Stimulated activated CD4-positive, alpha-beta T cell treated with anti-CD3 and anti-CD28 coated beads, Interleukin-15, amount 100 ng/mL, for 1 hour (primary cell): ENCODE measurements at places on chromosomes 12 and 14.

DNA sequence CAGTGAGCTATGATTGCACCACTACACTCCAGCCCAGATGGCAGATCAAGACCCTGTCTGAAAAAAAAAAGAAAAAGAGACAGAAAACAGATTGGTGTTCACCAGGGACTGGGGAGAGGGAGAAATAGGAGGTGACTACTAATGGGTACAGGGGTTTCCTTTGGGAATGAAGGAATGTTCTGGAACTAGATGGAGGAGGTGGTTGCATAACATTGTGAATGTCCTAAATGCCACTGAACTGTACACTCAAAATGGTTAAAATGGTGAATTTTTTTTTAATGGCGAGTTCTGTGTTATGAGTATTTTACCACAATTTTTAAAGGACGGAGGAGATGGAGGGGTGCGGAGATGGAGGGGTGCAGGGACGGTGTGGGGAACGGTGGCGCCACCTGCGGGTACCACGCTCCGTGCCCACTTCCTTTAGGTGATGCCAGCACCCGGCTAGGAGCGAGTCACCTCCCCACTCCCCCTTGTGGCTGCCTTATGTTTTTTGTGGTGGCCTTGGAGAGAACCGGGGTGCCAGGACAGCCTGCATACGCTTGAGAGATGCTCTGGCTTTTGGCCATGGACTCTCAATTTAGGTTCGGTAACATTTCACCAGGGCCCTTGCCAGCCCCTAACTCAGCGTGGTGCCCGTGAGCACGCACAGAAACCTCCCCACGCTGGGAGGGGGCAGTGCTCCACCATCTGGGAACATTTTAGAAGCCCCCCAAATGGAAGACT, 16.1 kb downstream of the UBC start:
- DNase-seq, result peak; percentile 35

DNA sequence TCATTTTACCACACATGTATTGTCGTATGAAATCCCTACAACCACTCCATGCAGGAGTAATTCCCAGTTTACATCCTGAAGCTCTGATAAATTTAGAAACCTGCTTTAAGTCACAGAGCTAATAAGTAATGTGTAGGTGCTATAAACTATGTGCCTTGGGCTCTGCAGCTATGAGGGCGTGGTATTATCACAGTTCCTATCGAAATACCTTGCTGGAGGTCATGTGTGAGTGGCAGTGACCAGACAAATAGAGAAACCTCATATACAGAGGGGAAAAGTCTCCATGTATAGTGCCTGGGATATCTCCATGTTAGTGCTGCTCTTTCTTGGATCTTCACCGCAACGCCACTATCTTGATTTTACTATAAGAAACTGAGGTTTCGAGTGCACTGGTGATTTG, 883 bp upstream of the TBC1D15 start:
- no peak for DNase-seq

DNA sequence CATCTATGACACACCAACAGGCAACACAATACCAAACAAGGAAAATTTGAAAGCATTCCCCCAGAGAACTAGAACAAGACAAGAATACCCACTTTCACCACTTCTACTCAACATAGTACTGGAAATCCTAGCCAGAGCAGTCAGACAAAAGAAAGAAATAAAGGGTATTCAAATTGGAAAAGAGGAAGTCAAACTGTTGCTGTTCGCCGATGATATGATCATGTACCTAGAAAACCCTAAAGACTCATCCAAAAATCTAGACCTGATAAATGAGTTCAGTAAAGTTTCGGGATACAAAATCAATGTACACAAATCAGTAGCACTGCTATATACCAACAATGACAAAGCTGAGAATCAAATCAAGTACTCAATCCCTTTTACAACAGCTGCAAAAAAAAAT, 8.1 kb upstream of the ATL1 start:
- no peak for DNase-seq

DNA sequence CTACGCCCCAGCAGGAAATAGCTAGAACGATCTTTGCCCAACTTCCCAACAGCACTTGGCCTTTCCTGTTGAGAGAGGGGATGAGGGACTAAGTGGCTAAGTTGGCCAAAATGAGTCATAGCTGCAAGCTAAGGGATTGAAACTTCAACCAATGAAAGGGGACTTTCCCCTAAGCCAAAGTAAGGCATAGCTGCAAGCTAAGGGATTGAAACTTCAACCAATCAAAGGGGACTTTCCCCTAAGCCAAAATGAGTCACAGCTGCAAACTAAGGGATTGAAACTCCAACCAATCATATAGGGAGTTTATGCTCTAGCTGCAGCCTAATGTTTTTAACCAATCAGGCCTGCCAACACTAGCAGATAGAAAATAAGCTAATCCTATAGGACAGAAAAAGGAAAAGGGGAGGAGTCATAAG, 100.5 kb upstream of the SSTR1 start:
- no peak for DNase-seq

- DNase-seq, result no peak
These were observed 10.5 kb upstream of the NUAK1 start for GRCh38 chr12:106149096-106149784.

- no peak for DNase-seq
These were observed 25.9 kb upstream of the GALNT16 start for GRCh38 chr14:69234106-69234505.

DNA sequence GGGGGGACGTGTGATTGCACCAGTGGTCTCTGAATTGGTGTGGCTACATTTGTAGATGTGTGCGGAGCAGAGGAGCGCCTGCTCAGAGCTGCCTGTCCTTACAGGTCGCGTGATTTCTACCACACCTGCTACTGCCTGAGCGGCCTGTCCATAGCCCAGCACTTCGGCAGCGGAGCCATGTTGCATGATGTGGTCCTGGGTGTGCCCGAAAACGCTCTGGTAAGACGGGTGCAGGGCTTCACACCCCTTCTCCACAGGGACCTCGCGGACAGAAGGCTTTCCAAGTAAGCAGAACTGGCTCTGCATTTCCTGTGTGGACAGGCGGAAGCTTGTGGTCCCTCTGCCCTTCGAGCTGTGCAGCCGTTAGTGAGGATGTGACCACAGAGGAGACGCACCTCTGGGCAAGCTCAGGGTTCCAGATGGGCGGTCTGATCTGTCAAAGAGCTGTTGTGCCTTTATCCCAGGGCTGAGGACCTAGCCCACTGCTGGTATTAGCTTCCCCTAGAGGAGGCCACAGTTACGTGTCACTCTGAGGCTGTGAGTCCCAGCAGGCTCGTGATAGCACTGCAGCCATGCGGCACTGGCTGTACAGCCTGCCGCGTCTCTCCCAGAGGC, 47.7 kb downstream of the MAX start:
- DNase-seq, result no peak

DNA sequence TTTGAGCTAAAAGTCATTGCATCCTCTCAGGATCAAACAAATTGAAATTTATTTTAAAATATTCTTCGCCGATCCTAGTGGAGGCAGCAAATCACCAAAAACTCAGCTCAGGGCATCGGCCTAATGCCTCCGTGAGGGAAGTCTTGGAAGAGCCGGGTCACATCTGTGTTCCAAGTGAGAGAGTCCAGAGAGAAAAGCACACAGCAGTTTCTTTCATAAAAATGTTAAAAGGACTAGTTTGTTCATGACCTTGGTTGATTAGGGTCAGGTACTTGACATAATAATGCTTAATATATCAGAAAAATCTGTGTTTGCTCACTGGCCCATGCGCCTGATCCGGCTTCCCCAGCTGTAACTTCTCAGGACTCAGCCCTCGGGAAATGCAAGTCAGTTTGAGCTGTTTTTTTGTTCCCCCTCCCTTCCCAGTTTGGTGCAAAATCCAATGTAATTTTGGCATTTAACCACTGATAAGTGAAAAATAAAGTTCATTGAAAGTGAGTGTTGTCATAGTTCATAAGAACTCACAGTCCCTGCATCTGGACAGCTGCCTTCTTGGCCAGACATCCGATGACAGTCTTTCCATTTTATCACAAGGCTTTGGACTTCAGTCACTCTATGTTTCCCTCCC, 161.7 kb downstream of the CAND1 start:
- no peak for DNase-seq

GRCh38 chr12:105729926-105730325, 399.4 kb downstream of the C12orf75 start:
- DNase-seq, result no peak

GRCh38 chr12:46300910-46301309, 32.1 kb upstream of the SLC38A1 start:
- no peak for DNase-seq

DNA sequence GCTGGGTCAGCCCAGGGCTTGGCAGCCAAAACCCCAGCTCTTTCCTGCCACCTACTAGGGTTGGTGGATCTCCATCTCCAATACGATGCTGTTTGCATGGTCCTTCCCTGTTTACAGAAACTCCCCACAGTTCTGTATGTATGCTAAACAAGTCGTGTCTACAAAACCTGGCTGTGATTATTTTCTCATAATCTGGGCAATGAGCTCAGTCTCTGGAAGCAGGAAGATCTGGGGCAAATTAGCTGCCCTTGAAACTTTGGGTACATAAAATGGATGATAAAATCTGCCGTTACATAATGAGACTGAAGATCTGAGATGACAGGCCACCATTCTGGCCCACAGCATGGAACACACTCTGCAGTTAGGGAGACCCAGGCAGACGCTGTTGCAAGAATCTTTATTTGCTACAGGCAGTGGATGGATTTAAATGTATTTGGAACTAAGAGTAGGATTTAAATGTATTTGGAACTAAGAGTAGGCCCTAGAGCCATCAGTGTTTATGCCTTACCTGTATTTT, 31.7 kb downstream of the ACADS start:
- no peak for DNase-seq
